ENCODE measurements at places on chromosomes 7 and 10.

DNA sequence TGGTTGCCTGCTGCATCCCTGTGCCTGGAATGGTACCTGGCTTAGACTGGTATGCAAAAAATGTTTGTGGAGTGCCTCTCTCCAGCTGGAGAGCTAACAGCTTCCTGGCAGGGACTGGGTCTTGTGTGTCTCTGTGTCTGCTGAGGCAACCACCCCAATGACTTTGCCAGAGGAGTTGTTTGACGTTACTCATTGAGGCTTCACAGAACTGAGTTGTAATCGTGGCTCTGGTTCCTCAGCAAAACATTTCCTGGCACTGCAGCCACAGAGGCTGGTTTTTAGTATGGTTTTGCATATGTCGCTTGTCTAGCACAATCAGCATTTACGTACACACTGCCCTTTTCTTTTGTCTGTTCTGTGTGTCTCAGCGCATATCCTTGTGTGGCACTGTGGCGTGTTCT, 7.5 kb downstream of the ZNF282 start:
- DNase-seq, result no peak

DNA sequence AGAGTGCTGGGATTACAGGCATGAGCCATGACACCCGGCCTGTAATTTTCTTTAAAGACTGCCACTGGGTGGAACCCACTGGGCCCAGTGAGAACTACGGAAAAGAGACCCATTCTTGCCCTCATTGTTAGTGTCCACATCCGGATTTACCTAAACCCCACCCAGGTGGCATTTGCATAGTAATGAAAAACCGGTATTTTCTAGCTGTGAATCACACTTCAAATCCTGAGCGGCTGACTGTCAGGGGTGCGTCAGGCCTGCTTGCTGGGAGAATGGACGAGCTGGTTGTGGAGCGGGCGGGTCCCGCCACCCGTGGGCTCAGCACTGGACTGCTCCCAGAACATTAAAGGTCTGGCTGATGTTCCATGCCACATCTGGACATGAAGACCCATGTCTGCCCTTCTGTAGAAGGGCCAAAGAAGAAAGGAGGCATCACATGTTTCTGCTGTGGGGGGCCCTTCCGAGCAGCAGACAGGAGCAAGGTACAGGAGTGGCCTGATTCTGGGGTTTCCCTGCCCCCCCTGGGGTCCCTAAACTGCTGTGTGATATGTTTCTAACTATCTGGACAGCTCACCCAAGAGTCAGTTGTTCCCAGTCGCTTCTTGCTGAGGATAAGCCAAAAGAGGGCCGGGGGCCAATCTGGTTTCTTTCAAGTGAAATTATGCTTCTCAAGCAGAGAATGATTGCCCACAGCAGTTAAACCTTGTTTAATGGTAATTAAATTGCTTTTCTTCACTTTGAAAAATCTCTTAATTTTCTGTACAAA, 46.4 kb downstream of the KIAA1217 start:
- no peak for DNase-seq

GRCh38 chr7:5625938-5626337, 155.5 kb downstream of the RNF216 start:
- DNase-seq, result no peak

- no peak for DNase-seq
Measured at GRCh38 chr7:74284781-74285259, 4.4 kb upstream of the CLIP2 start.

GRCh38 chr7:27640884-27641574, 21.7 kb downstream of the HIBADH start:
- no peak for DNase-seq

DNA sequence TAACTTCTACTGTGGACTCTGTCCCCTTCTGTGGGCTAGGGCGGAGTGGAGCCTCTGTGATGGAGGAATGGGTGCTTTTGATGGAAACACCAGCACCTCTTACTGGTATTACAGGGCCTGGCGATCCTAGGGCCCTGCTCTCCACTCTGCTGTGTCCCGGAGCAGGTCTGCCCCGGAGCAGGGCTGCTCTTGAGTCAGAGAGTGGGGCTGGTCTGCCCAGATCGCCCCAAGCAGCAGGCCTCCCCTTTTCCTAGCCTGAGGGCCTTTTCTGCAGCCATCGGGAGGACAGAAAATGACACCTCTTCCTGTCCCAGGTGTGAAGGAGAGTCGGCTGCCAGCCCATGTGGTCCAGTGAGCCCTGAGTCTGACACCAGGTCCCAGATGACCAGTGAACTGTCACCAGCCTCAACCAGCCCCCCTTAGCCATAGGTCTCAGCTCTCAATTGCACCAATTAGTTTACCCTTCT, 1.4 kb downstream of the ZNF282 start:
- DNase-seq, result no peak

- peak; percentile 36 for DNase-seq
Measured at GRCh38 chr10:125451319-125451718, 231.6 kb downstream of the TEX36 start.

DNA sequence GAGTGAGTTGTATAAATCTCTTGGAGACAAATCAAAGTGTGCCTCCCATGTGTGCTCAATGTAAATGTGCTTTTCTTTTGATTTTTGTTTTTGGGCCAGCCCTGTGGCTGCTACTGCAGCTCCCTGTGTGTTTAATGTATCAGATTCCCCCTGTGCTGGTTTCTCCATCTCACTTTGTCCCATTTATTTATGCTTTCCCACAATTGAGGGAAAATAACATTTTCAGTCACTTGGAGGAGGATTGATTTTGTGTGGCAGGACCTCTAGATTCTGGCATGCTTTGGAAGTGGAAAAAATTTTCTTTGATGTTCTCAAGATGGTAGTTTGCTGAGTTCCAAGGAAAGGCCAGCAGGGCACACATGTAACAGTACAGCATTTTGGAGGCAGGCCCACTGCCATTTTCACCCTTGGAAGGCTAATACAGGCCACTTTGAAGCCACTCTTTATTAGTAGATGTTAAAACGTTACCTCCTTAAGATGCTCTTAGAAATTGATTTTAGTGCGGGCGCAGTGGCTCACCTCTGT, 323.6 kb downstream of the BICC1 start:
- DNase-seq, result no peak

DNA sequence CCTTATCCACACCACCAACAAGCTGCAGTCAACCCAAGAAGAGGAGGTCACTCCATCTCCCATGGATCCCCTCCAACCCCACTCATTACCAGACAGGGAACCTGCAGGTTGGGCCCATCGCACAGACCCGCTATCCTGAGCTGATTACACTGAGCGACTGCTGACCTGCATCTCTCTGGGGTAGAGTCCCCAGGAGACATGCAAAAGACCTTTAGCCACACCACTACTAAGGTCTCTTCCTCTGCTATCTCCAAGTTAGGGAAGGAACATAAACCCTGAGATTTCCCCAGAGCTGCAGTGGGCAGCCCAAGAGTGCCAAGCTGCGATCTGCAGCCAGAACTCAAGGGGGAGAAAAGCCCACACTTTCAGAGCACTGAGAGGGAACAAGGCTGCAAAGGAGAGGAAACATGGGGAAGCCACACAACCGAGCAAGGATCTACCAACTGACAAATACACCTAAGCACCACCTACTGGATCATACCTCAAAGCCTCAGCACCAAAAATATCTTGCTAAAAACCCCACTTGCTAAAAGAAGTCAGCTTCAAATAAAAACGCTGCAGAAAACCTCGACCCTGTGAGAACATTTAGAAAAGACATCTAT, 298.2 kb downstream of the SORCS1 start:
- DNase-seq, result no peak

DNA sequence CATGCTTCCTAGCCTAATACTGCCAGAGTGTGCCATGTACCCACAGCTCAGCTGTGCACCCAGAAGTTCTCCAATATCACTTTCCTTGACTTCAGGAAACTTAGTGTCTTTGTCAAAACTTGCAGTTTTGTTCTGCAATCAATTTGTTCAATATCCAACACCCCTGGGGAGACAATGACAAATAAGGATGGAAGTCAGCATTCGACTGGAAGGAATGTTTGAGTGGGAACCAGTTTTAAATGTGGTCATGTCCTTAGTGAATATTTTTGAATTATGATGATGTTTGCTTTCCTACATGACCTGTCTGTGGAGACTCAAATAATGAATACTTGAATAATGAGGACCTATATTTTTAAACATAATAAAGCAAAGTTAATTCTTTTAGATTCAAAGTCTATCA, 112.0 kb downstream of the ANK3 start:
- DNase-seq, result no peak

GRCh38 chr10:112351146-112351545, 22.8 kb upstream of the ACSL5 start:
- no peak for DNase-seq

DNA sequence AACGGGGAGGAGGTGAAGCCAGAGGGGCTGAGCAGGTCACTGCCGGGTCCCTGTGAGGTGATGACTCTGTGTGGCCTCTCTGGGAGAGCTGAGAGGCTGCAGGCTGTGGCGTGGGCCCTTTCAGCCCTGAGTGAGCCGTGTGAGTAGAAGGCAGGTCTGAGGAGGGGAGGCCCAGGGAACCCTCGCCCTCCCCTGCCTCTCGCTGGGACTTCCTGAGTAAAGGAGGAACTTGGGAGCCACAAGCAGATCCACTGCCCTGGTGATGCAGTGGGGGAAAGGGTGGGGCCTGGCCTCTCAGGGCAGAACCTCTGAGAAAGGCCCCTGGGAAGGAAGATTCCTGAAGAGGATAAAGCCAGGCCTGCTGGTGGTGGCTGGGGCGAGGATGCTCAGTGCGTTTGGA, 22.8 kb downstream of the EEPD1 start:
- no peak for DNase-seq

DNA sequence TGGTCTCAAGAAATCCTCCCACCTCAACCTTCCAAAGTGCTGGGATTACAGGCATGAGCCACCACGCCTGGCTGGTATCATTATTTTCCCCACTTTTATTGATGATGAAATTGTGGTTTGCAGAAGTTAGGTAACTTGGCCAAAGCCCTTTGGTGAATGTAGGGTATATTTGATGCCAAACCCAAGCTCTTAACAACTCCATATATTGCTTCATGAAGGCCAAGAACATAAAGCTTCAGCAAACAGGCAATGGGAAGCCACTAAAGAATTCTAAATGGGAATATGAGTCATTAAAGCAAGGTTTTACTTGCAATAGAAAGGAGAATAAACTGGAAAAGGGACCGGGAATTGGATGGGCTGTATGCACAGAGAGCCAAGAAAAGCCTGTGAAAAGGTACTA, 142.7 kb downstream of the KMT2E start:
- DNase-seq, result no peak

DNA sequence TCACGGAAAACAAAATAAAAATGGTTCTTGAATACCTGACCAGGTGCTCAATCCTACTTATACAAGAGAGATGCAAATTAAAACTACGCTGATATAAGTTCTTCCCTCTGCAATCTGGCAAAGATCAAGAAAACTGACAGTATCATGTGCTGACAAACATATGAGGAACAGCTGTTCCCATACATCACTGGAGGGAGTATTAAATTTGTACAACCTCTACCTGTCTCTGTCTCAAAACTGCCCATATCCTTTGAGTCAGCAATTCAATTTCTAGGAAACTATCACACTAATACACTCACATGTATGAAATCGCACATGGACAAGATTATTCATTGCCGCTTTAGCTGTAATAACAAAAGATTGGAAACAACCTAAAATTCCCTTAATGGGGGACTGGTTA, 11.0 kb upstream of the IL6 start:
- no peak for DNase-seq

- no peak for DNase-seq
Measured at GRCh38 chr7:105874055-105874454, 2.3 kb downstream of the ATXN7L1 start.

DNA sequence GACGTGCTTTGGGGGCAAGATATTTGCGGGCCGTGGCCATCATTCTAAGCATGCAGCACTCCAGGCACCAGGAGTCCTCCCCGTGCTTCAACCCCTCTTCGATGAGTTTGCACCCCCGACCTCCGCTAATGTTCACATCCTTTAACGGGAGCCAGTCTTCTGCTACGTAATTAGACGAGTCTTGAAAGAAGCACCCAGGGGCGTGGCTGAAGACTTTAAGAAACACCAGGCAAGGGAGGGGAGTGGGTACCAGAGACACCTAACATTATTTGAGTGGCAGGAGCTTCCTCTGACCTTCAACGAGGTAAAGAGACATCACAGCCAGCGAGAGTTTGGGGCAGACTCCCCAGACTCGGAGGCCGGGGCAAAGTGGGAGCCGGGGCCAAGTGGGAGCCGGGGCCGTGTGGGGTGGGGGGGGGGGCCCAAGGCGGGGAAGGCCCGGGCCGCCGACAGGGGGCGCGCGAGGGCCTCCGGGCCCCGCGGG, 31.1 kb upstream of the TOMM7 start:
- DNase-seq, result no peak

GRCh38 chr10:33189808-33190207, 144.7 kb downstream of the NRP1 start:
- DNase-seq, result no peak

GRCh38 chr10:130018265-130018664, 54.2 kb upstream of the EBF3 start:
- DNase-seq, result no peak

DNA sequence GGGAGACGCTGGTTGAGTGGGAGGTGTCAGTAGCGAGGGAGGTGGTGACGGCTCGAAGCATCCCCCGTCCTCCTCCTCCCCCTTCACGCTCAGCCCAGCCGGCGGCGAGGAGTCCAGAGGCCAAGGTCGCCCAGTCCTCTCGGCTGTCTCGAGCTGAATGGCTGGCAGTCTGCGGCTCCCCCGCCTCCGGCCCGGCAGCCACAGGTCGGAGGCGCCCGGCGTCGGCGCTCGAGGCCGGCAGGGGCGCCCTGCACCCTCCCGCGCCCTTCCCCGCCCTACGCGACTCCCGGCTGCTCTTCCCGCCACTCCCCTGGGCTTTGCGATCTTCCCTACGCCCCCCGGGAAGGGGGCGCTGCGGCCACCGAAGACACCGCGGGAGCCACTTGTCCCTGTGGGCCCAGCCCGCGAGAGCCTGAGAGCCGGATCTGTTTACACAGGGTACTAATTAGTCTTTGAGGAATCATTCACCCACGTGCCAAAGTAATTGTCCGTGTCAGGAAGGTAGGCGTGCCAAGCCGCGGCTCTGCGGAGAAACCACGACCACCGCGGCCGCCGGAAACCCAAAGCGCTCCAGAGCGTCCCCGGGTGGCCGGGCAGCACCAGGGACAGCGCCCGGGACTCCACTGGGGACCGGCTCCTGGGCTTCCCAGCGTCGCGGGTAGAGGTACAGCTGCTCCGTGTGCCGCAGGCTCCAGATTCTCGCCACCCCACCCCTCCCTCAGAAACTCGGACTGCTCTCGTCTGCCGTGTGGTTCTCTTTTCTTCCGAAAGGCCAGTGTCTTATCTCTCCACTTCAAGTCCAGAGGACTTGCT, at the start of gene NXPH1:
NXPH1 (plus strand) TSS at position 133 of the 813 bp plus-strand sequence.
- DNase-seq, result peak; percentile 63
